Stimulated activated CD4-positive, alpha-beta T cell treated with anti-CD3 and anti-CD28 coated beads, Interleukin-4, amount 100 ng/mL, for 1 hour (primary cell): ENCODE measurements at places on chromosomes 1 and 21.

GRCh38 chr1:202809597-202810159 lies 1.1 kb upstream of the PCAT6 start:
- DNase-seq: no peak

DNA sequence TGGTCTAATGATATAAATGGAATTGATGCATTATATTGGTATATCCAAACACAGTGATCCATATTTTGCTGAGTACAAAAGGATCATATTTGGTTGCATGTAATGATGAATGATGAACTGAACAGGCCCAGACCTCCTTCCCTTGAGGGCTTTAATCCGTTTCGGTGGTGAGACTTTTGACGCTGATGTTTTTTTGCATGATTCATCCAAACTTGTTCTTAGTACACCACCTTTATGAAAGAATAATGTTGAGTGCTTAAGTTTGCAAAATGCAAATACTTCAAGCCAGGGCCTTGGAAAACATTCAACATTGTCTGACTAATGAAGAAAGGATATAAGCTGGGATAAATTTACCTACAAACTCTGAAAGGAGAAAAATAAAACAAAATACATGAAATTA lies 19.2 kb downstream of the HOOK1 start:
- no peak for DNase-seq

DNA sequence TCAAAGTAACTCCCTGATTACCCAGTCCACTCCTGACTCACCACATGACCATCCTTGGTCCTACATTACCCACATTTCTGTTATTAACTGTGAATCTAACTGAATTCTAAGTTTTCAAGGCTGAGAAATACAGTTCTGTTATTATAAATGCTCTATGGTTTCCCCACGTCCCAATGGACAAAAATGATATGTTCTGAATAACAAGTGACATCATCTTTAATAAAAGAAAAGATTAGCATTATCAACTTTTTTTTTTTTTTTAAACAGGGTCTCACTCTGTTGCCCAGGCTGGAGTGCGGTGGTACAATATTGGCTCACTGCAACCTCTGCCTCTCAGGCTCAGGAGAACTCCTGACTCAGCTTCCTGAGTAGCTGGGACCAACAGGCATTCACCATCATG lies 59.6 kb downstream of the ZSWIM5 start:
- DNase-seq: no peak

GRCh38 chr1:76110666-76111065 lies 36.1 kb downstream of the ST6GALNAC3 start:
- no peak for DNase-seq

DNA sequence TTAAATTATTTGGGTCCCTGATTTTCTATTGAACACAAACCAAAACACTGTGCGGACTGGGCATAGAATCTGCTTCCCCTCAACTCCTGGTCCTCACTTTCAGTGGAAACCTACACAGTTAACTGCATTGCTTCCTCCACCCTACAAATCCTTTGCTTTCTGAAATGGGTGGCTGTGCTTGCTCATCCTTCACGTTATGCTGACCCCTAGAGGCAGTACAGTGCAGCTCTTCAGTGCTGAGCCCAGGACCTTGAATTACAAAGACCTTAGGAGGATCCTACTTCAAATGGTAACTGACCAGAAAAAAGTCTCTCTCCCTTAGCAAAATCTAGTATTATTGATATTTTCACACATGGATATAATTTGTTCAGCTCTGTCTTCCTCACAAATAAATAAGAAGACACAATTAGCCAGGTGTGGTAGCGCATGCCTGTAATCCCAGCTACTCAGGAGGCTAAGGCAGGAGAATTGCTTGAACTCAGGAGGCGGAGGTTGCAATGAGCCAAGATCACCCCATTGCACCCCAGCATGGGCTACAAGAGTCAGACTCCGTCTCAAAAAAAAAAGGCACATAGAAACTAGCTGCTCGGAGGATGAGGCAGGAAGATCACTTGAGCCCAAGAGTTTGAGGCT lies 63.4 kb upstream of the L1TD1 start:
- DNase-seq: no peak

DNA sequence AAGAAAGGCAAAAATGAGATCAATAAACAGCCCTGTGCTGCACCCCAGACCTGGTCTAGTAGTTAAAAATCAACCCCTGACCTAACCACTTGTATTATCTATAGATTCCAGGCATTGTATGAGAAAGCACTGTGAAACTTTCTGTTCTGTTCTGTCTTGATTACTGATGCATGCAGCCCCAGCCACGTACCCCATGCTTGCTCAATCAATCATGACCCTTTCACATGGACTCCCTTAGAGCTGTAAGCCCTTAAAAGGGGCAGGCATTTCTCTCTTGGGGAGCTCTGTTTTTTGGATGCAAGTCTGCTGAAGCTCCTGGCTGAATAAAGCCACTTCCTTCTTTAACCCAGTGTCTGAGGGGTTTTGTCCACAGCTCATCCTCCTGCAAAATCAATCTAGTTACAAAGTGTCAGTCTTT lies 24.2 kb upstream of the CD34 start:
- DNase-seq: no peak

- DNase-seq: no peak
Observed at GRCh38 chr1:177355575-177355974, 184.8 kb downstream of the BRINP2 start.

DNA sequence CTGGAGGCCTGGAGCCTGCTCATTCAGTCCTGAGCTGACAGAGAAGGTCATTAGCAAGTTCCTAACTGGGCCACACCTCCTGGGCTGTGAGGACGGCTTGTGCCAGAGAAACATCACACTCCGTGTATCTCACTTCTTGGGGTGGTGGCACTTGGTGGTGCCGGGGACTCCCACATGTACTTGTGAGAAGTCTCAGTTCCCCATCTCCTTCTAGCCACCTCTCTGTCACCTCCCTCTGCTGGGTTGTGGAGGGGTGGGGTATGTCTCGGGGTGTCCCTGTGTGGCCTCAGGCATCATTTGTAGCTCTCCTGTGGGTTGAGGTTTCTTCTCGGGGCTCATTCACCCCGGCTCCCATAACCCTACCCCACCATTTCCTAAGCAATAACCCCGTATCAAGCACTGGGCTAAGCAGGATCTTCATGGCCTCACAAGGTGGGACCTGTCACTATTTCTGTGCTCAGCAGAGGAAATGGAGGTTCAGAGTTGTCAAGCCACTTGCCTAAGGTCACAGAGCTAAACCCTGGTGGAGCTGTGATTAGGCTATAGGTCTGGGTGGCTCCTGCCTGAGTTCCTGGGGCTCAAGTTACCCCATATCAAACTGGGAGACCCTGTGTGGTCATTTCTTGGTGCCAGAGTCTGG lies 62.5 kb downstream of the UBIAD1 start:
- no peak for DNase-seq
